MCF 10A (cell line): ENCODE measurements at places on chromosomes 3 and 15. TPM values are rescaled to one million over a fixed set of nuclear protein-coding genes. Genes with fewer than 3 reads are reported as not detected.
A peak's percentile ranks its signal among the peaks of the same experiment; 100 is the strongest.

The TRPM1 gene
- not detected in 2 replicates for total RNA-seq

The TLR9 gene
- total RNA-seq = not detected in 2 replicates

The TGFBR2 gene
- 103 and 104 TPM in 2 replicates for total RNA-seq

GRCh38 chr3:53571264-53571663, 76.9 kb downstream of the CACNA1D start:
- peaks cover 16% of the 10 kb centered on the region for H3K27me3 ChIP-seq
- H3K4me1 ChIP-seq = no peaks in the 10 kb centered on the region
- H3K36me3 ChIP-seq = no peaks in the 10 kb centered on the region
- H3K4me3 ChIP-seq = no peak overlapping the region

DNA sequence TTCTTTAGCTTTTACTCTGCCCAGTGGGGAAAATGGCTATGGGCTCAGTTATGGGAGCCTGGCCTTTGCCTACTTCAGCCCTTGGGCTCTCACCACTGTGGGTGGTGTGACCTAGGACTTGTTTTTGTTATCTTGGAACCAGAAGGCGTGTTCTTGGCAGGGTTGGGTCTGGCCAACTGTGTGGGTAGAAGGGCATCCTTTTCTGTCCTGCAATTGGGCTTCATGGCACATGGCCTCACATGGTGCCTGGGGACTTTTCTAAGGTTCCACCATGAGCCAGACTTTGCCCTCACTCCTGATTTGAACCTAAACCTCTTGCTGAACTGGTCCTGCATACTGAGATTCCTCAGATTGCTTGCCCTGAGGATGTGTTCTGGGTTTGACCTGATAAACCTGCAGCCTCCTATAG, 1.7 kb downstream of the GLYCTK start:
- no peak overlapping the region for H3K4me3 ChIP-seq
- peaks cover 5% of the 10 kb centered on the region for H3K4me1 ChIP-seq
- H3K27ac ChIP-seq = no peak overlapping the region
- H3K27me3 ChIP-seq = no peaks in the 10 kb centered on the region
- DNase-seq = no peak

DNA sequence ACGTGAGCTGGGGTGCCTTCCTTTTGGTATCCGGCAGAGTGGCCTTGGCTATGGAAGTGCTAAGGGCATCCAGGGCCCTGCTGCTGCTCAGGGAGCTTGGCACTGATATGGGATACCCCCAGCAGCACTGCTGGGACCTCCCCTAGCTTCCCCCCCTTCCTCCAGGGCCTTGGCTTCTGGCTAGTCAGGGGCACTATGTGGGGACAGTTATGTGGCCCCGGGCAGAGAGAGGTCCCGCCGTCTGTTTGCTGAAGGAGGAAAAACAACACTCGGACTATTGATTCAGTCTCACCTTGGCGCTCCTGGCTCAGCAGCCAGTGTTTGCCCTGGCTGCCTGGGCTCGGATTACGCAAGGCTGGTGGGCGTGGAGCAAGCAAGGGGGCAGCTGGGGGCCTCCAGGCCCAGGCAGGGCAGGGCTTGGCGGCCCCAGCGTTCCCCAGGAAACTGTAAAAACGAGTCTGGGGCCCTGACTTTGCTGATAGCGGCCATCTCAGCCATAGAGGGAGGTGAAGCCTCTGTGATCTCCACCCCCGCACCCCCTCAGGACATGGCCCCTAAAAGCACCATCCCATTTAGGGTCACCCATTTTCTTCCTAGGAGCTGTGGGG, 5.7 kb downstream of the FURIN start:
- H3K36me3 ChIP-seq = peaks cover 36% of the 10 kb centered on the region
- no peak overlapping the region for H3K27ac ChIP-seq
- peak overlapping the region; percentile 28 for H3K4me3 ChIP-seq
- no peaks in the 10 kb centered on the region for H3K27me3 ChIP-seq

DNA sequence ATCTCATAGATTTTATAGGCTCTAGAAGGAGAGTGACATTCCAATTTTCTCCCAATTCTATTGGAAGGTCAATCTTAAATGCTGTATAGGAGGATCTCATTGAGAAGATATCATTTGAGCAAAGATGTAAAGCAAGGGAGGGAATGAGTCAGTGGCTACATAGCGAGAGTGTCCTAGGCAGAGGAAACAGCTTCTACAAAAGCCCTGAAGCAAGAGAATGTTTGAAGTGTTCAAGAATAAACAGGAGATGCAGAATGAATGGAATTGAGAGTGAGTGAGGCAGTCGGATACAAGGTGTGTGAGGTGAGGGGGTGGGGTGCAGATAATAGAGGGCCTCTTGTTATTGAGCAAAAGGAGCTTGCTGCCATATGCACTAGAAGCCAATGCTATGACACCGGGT, 545.9 kb downstream of the IGSF11 start:
- H3K27me3 ChIP-seq = no peaks in the 10 kb centered on the region
- peak; percentile 9 for DNase-seq
- no peak overlapping the region for H3K27ac ChIP-seq

GRCh38 chr15:33086500-33087121, 107.9 kb downstream of the FMN1 start:
- DNase-seq = peak; percentile 63
- no peaks in the 10 kb centered on the region for H3K27me3 ChIP-seq
- no peaks in the 10 kb centered on the region for H3K36me3 ChIP-seq
- H3K27ac ChIP-seq = no peak overlapping the region
- no peak overlapping the region for H3K4me3 ChIP-seq
- no peaks in the 10 kb centered on the region for H3K4me1 ChIP-seq

DNA sequence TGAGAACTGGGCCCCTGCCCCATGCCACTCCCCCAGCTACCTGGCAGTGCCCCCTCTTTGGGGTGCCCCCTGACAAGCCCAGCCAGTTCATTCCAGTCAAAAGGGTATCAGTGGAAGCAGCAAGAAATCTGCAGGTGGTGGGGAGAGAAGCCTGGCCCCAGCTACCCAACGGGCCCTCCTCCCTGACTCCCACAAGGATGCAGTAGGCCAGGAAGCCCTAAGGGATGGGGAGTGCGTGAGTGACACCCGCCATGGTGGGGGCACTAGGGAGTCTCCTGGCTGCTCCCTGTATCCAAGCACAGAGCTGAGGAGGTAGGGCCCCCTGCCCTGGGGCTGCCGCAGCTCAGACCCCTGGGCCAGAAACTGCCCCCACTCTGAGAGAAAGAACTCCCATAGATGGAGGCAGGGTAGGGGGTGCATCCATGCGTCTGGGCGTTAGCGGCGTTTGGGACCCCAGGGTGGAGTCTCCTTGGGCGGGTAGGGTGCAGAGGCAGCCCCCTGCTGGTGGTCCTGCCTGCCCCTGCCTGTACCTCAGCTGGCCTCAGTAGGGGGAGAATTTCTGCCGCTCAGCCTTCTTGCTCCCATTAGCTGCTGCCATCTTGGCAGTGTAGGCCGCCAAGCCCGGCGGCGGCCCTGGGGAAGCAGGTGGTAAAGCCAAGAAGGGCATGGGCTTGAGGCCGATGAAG, 2.5 kb downstream of the GPR62 start:
- no peaks in the 10 kb centered on the region for H3K36me3 ChIP-seq
- peaks cover 14% of the 10 kb centered on the region for H3K4me1 ChIP-seq
- H3K27me3 ChIP-seq = no peaks in the 10 kb centered on the region
- no peak for DNase-seq
- no peak overlapping the region for H3K27ac ChIP-seq

DNA sequence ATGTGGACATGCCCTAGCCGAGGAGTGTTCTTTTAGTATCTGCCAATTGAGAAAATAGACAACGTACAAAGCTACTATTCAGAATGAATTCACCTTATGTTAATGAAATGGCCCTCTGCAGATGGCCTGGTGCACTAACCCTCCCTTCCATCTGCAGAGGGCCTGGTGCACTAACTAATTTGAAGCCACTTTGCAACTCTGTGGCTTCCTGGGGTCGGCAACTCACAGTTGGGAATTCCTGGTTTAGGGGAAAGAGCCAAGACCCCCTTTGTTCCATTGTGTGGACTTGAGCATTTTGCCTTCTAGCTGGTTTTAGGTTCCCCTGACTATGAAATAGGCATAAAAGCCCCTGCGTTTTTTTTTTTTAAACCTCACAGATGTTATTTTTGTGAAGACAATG, 204.3 kb upstream of the UBE3A start:
- no peak for DNase-seq
- no peaks in the 10 kb centered on the region for H3K4me1 ChIP-seq
- no peak overlapping the region for H3K27ac ChIP-seq
- H3K27me3 ChIP-seq = no peaks in the 10 kb centered on the region
- H3K4me3 ChIP-seq = no peak overlapping the region
- no peaks in the 10 kb centered on the region for H3K36me3 ChIP-seq

DNA sequence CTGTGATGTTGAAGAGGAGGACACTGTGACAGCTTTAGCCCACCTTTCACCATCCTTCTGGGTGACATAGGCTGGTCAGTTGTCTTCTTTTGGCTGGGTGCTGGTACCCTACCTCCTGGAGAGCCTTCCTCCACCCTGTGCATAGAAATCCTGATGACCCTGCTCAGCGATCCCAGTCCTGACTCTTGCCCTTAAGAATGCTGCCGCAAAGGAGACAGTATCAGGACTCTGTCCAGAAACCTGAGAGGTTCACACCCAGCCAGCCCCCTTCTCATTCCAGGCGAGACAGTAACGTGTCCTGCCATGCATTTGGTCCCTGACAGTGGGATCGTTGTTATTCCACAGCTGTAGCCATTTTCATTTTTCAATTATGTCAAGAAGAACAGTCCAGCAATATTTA, 312.8 kb upstream of the CHRM5 start:
- H3K36me3 ChIP-seq = no peaks in the 10 kb centered on the region
- H3K27ac ChIP-seq = no peak overlapping the region
- peaks cover 16% of the 10 kb centered on the region for H3K27me3 ChIP-seq
- H3K4me3 ChIP-seq = no peak overlapping the region

DNA sequence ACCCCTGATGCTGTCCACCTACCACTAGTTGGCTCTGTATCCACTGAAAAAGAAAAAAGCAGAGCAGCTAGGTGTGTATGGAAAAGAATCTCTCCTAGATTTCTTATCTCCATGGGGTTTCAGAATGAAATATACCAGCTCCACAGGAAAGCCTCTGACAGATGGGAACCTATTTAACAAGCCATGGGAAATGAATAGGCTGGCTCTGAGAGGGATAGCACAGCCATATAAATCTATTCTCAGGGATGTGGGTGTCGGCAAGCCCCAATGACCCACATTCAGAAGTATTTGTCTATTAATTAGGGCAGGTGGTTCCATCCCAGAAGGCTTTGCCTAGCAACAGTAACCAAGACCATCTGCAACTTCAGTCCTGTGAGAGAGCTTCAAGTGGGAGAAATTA, 694.1 kb downstream of the AGBL1 start:
- no peak overlapping the region for H3K4me3 ChIP-seq
- H3K27ac ChIP-seq = no peak overlapping the region
- no peaks in the 10 kb centered on the region for H3K36me3 ChIP-seq
- no peaks in the 10 kb centered on the region for H3K27me3 ChIP-seq

DNA sequence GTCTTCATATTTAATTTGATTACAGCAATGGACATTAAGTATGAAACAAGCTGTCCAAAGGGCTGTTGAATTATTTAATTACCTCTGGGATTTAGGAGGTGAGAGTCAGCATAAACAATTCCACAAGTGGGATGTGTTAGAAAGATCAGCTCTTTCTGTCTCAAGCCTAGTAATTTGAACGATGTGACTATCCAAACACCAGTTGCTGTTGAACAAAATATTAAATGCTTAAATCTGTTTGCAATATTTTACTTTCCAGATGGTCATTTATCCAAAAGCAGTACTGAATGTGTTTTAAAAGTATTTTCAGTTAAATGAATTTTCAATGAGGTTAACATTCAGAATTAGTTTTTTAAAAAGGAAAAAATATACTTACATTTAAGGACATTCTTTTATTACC, 12.7 kb downstream of the KCNAB1 start:
- H3K36me3 ChIP-seq = no peaks in the 10 kb centered on the region
- no peak overlapping the region for H3K4me3 ChIP-seq
- H3K27me3 ChIP-seq = peaks cover 70% of the 10 kb centered on the region
- H3K4me1 ChIP-seq = no peaks in the 10 kb centered on the region
